Activated CD4-positive, alpha-beta T cell treated with anti-CD3 and anti-CD28 coated beads, Interleukin-2, Interleukin-6, amounts not matched to agents 100 ng/mL and 50 ng/mL, durations not matched to agents 16 hours and 8 hours (primary cell): ENCODE measurements at places on chromosomes 12 and 14.
A peak's percentile ranks its signal among the peaks of the same experiment; 100 is the strongest.

DNA sequence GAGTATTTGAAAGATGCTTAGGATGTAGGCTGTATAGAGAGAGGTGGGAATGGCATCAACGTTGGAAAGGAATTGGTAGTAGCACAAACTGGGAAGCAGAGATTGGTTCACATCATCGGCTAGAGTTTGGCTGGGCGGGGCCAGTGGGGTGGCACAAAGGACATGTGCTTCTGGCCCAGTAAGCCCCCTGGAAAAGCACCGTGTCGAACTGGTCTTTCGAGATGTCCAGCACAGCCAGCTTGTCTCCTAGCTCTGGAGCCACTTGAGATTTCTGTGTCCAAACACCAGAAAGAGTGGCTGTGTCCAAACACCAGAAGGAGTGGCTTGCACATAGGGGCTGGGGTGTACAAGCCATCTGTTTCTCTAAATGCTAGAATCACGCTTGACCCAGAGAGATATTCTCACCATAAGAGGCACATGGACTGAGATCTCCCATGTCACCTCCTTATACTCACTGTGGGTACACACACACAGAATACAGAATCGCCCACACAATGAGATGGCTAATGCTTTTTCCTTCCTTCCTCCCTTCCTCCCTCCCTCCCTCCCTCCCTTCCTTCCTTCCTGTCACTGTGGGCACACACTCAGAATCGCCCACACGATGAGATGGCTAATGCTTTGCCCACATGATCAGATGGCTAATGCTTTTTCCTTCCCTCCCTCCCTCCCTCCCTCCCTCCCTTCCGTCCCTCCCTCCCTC lies 41.8 kb upstream of the KCNK13 start:
- no peak for DNase-seq

GRCh38 chr12:121533394-121534090 lies 47.3 kb downstream of the KDM2B start:
- no peak for DNase-seq

- no peak for DNase-seq
These were observed 126.0 kb upstream of the FKBP4 start for GRCh38 chr12:2668816-2669215.

- DNase-seq: no peak
These were observed 55.6 kb downstream of the SYNE3 start for GRCh38 chr14:95460647-95461478.

GRCh38 chr14:37588667-37588955 lies 6.4 kb downstream of the FOXA1 start:
- no peak for DNase-seq

DNA sequence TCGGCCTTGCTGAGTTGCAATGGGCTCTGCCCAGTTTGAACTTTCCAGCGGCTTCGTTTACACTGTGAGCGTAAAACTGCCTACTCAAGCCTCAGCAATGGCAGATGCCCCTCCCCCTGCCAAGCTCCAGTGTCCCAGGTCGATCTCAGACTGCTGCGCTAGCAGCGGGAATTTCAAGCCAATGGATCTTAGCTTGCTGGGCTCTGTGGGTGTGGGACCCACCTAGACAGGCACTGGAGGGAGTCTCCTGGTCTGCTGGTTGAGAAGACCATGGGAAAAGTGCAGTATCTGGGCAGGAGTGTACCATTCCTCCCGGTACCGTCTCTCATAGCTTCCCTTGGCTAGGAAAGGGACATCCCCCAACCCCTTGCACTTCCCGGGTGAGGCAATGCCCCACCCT lies 88.2 kb downstream of the KLHL28 start:
- DNase-seq: no peak

- DNase-seq: peak; percentile 32
These were observed 9.5 kb downstream of the EMP1 start for GRCh38 chr12:13205809-13206559.

DNA sequence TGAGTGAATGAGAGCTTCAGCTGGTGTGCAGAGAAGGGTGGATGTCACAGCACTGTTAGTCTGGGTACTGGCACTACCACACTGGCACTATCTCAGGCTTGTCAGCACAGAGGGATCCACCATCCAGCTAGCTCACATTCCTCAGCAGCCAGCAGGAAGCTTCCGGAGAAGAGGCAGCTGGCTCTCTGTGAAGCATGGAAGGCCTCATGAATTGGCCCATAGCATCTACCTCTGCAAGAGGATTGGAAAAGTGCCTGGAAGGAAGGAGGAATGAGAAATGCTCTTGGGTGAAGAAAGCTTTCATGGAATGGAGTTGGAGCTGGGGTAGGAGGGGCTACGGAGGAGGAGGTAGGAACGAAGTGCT lies 9.9 kb downstream of the KRT83 start:
- no peak for DNase-seq

GRCh38 chr14:37195327-37195726 lies 2.4 kb upstream of the MIPOL1 start:
- DNase-seq: no peak

- DNase-seq: peak; percentile 8
These were observed 17.4 kb downstream of the TAMALIN start for GRCh38 chr12:52023976-52024688.

DNA sequence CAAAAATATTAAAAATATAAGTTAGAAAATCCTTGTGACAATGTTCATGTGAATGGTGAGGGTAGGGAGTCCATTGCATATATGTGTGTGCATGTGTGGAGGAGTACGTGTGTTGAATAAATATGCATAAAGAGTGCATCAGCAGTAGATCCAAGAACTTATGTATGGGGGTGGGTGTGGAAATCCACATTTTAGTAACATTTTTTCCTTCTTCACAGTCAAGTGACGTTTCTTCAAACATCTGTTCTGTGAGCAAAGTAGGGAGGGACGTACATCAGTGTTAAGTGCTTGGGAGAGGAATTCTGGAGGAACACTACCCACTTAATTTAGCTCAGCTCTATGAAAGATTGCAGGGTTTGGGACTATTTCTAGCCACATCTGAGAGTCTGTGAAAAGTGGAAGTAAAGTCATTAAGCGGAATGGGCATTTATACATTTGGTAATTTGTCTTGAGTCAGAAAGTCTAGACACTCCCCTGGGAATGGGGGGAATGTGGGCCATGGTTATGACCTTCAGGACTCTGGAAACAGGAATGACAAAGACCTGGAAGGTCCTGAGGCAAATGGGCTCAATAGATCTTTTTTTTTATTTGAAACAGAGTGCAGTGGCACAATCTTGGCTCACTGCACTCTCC lies 156.4 kb upstream of the PLXNC1 start:
- no peak for DNase-seq

- DNase-seq: no peak
These were observed 236.0 kb downstream of the ALX1 start for GRCh38 chr12:85516039-85516438.

DNA sequence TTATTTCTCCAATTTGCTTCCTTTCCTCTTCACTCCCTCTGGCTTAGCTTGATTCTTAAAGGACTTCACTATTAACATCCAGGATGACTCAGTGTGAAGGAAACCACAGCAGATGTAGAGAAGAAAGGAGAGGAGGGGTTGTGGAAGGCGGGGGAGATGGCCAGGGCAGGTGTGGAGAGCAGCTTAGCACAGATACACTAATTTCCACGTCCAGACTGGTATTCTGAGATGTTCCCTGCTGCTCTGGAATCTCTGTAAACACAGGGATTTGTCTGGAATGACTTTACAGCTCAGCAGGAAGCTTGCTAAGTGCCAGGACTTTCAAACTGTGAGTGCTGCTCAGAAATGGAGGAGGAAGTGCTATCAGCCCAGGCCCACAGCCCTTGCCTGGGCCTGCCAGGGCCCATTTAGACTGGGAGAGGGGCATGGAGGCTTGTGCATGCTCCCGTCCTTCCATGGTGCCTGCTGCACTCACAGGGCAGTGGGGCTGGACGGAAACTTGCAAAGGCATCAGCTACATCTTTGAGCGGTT lies 202.5 kb upstream of the DDHD1 start:
- DNase-seq: no peak

DNA sequence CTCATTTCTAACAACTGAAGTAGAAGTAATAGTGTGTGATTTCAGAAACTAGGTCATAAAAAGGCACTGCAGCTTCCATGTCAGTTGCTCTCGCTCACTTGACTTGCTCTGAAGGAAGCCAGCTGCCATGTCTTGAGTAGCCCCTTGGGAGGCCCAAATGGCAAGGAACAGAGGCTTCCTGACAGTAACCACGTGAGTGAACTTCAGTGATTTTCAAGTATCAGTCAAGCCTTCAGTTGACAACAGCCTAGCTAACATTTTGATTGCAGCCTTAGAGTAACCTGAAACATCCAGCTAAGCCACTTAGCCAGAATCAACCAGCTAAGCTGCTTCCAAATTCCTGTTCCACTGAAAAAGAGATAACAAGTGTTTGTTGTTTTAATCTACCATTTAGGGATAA lies 26.7 kb downstream of the TOGARAM1 start:
- no peak for DNase-seq
